ENCODE measurements at places on chromosomes 1 and 21.
A peak's percentile ranks its signal among the peaks of the same experiment; 100 is the strongest.

DNA sequence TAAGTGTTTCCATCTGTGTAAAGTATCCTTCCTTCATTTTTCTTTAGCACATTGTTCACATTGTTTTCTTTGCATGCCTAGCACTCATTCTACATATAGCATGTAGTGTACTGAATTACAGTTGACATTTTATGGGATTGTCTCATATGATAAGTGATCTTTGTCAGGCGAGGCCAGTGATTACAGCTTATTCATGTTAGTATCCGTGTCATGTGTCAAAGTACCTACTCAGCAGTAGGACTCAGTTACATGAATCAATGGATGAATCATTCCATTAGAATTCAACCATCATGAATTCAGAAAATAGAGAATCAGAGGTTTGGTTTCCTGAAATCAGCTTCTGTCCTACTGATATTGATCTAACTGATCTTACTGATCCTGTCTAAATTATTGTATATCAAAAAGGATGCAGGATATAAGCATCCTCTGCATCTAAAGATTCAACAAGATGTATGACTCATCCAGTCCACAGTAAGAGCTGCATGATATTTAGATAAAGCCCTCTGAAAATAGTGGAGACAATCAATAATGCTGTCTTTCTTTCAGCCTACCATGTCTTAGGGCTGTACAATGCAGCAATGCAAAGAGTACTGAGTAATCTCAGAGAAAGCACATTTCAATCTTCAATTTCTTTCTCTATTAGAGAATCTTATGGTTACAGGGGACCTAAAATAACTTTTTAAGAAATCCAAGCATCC lies 20.7 kb upstream of the HRNR start:
- no peak for DNase-seq

- no peak for DNase-seq
Measured at GRCh38 chr1:55735106-55735505, 519.9 kb upstream of the USP24 start.

GRCh38 chr1:154609398-154610380 lies 1.7 kb upstream of the ADAR start:
- DNase-seq: peak; percentile 67

DNA sequence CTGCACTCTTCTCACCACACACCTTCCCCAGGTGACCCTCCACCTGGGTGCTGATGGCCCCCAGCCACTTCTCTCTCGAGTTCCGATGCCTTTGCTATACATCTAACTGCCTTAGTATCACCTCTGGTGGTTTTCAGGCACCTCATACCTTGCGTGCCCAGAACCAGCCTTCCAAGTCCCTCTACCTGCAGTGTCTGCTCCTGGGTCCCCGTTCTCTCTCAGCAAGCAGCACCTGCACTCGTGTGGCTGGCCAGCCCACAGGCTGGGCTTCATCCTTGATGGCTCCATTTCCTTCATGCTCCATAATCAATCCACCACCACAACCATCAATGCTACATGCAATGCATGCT lies 49.2 kb upstream of the EDN2 start:
- no peak for DNase-seq

DNA sequence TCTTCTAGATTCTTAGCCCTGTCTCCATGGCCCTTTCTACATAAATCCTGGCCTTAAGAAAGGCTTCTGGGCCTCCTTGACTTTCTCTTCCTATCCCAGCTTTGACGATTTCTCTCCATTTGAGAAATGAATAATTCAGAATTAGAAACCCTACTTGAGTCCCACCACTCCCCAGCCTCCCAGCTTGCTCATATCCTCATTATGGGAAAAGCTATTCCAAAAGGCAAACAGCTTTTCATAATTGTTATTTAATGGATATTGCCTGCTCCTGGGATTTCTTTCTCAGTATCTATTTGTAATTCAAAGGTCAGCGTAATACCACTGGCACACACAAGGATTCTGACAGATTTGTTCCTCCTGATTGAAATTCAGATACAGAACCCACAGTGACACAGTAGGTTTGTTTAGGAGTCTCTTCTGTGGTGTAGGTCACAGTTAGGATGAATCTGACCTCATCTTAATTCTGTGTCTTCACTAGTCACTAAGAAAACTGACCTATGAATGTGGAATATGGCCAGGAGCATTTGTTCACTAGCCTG lies 121.3 kb downstream of the GRIK1 start:
- DNase-seq: no peak

DNA sequence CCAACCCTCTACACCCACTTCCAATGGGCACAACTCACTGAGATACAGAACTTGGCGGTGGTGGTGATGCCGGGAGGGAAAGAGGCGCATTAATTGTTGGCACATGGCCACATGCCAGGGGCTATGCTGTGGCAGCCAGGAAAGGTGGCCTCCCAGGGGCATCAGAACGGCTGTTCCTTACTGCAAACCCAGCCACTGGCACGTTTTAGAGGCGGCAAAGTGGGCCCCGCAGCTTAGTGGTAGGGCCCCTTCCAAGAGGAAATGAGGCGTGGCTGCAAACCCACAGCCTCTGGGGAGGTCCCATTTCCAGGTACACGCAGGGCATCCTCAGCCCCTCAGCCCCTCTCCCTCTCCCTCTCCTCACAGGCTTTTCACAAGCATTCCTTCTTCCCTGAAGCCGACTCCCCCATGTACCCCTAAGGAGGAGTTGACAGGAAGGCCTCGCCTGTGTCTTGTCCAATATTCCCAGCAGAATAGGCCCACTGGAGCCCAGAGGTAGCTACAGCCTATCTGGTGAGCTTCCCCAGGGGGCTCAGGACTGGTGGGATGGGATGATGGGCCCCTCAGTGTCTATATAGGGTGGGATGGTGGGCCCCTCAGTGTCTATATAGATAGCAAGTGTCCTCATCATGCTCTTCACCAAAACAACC lies 166.2 kb downstream of the CLIC6 start:
- no peak for DNase-seq

GRCh38 chr1:162590101-162590500 lies 28.6 kb downstream of the UAP1 start:
- no peak for DNase-seq

- DNase-seq: no peak
Measured at GRCh38 chr1:164261691-164262240, 297.2 kb upstream of the PBX1 start.

DNA sequence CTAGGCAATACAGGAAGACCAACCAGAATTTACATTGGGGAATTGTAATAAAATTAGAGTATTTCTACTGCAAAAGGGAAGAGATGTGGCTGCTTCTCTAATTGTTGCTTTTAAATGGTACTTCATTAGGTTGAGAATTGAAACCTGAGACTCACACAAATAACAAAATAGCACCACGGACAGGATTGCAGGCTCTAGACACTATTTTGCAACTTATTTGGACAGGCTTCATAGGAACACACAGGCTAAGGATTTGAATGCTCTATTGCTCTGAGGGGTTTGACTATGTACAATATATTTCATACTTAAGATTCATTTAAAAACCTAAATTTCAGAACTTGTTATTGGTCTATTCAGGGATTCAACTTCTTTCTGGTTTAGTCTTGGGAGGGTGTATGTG lies 79.6 kb downstream of the ATP1B1 start:
- DNase-seq: no peak

DNA sequence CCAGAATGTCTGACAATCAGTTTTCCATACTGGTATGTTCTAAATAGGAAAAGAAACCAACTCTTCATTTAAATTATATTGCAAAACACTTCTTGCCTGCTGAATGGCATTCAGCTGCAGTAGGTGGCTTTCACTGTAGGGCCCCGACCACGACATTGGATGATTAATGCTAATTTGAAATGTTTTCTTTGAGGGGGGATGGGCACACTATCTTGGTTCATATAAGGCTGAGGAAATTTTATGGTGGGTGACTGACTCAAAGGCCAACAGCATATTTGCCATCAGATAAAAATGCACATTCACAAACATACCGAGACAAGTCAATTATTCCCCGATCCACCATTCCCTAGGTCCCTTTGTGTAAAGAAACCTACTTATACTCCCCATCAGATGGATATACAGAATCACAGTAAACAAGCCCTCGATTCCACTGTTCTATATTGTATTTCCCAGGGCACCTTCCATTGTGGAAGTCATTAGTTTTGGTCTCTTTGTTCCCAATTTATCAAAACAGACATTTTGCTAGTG lies 464.2 kb upstream of the DAB1 start:
- no peak for DNase-seq

- DNase-seq: no peak
Measured at GRCh38 chr1:77513839-77514763, 168.4 kb downstream of the ZZZ3 start.

- DNase-seq: no peak
Measured at GRCh38 chr1:247539215-247539614, 3.0 kb upstream of the OR2C3 start.

DNA sequence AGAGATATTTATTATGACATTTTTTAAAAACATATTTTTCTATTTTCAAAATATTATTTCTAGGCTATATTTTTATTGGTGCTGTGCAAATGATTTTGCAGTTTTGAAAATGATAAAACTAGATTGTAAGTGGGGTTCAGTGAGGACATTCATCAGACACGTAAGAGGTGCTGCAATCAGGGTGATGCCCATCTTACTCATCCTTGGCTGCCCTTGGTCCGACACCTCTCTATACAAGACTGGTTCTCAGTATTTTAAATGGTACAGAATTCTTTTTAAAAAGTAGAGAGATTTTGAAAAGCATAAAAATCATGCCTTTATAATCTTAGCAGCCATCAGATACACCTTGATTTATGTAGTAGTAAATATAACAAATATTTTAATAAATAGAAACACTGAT lies 24.0 kb downstream of the HENMT1 start:
- no peak for DNase-seq
